ENCODE measurements at places on chromosomes 4 and X.

- DNase-seq, result no peak
These were observed 37.8 kb downstream of the ABCB7 start for GRCh38 chrX:75118296-75118695.

GRCh38 chrX:41621222-41621723, 67.5 kb upstream of the GPR34 start:
- DNase-seq, result no peak

DNA sequence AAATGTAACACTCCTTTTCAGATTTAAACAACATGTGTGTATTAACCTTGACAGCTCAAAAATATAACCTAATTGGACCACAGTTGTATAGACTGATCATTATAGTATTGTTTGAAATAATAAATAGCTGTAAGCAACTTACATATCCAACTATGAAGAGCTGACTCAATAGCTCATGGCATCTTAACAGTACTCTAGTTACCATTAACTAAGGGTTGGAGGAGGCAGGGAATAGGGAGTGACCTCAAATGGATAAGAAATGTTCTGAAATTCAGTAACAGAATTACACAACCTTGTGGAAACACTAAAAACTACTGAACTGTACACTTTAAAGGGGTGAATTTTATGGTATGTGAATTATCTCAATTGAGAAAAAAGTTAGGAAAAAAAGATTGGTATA, 136.5 kb upstream of the CPEB2 start:
- no peak for DNase-seq

- DNase-seq, result peak; percentile 43
These were observed 5.6 kb upstream of the PCDH7 start for GRCh38 chr4:30714408-30715031.

DNA sequence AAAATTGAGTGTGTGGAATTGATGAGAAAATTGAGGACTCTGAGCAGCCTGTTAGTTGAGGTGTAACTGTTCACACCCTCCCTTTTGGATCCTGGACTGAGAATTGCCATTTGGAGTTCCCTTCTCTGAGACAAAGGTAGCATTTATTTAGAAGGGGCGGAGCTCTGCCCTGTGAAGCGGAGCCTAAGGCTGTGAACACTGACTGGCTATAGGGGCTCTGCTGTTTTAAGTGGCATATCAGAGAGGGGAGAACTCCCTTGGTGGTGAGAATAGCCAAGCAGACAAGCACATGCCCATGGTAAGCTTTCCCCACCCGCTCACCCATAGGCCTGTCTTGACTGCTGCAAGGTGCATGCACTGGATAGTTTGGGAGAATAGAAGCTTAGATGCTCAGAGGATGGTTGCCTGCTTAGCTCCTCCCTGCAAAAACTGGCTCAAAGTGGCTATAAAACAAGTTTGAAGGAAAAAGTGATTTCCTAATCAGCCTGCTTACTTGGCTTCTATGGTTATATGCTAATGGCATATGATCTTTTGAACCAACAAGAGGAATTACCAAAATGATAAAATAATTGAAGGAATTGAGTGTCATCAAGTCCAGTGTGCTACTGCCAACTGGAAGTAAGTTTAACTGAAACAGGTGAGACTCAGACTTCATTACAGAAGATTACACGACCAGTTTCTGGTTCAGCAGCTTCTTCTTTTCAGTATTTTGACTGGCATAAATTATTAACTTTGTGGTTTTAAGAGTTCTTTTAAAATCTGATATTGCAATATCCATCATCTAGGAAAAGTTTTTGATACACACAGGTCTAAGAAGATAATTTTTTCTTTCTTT, 108.4 kb downstream of the AFF1 start:
- DNase-seq, result no peak

GRCh38 chr4:102687982-102688433, 72.8 kb downstream of the MANBA start:
- DNase-seq, result no peak

GRCh38 chr4:28686618-28687017, 1826.0 kb downstream of the STIM2 start:
- peak; percentile 7 for DNase-seq

- no peak for DNase-seq
These were observed 121.7 kb downstream of the GRXCR1 start for GRCh38 chr4:43014256-43014655.

GRCh38 chr4:76550966-76551780, 116.1 kb downstream of the SHROOM3 start:
- no peak for DNase-seq

- DNase-seq, result no peak
These were observed 137.5 kb downstream of the AMMECR1 start for GRCh38 chrX:110180176-110180927.

DNA sequence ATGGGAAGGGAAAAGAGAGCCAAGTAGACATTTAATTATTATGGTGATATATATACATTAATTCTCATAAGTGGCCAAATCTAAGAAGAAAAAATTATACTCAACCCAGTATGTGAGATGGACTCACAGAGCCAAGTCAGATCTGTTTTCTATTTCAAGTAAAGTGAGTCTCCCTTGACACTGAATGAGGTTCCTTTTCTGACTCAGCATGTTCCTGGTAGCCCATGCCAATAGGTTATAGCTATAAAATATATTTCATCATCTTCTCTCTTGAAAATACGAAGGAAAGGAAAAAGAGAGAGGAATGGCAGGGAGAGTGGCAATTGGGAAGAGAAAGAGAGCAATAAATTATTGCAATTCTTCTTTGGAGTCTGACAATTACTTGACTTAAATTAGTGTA, 68.8 kb upstream of the GRIA2 start:
- DNase-seq, result no peak

DNA sequence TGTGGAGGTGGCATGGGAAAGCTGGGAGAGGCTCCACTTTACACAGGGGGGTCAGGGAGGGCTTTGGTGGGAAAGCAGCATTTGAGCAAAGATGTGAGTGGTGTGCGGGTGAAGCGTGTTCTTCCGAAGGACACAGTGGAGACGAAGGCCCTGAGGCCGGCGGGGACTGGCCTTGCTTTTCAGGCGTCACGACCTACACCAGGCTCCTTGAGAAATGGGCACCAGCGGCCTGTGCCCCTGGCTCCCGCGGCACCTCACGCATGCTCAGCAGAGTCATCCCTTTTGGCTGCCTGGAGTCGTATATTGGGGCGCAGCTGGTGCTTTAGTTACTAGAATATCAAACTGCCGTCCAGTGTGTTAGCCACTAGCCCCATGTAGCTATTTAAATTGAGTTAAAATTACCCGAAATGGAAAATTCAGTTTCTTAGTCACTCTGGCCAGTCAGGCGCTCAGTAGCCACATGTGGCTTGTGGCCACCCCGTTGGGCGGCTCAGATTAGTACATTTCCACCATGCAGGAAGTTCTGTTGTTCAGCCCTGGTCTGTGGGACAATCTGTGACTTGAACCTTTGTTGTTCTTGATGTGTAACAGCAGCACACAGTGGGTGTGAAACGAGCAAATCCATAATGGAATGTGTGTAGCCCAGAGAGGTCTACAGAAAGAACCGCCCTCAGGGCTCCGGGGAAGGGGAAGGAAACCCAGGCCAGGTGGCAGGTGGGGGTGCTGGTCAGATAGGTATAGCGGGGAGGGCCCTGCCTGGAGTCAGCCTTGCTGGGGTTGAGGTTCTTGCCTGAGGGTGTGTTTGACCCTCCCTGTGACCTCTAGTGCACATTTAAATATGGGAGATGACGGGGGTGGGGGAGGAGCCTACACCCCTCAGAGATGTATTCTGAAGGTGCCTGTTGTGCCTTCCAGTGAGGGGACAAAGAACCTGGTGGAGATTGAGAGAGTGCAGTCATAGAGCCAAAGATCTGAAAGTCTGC, 30.4 kb downstream of the TBC1D14 start:
- no peak for DNase-seq

DNA sequence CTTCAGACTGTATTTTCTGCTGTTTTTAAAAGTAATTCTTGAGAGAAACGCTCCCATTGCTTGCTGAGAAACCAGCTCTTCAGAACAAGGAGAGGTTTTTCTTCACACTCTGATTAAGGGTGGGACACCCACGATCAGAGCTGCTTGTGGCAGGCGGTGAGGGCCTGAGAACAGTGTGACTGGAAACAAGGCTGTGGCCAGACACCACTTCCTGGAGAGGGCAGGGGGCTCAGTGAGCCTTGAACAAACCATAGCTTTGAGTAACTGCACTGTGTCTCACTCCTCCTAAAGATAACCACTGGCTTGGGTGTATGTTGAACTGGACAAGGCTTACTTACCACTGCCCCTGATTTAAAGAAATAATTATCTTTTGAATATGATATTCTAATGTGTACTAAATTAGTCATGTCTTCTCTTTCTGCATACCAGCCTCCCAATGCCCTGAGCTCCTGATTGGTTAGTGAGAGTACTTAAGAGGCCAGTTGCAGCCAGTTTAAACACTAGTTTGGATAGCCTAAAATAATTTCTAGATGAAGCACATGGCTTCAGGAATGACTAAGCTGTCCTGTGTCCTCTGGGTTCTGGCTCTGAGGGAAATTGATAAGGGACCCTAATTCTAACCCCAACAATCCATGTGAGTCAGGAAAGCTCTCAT, 3.7 kb upstream of the GPR82 start:
- no peak for DNase-seq

DNA sequence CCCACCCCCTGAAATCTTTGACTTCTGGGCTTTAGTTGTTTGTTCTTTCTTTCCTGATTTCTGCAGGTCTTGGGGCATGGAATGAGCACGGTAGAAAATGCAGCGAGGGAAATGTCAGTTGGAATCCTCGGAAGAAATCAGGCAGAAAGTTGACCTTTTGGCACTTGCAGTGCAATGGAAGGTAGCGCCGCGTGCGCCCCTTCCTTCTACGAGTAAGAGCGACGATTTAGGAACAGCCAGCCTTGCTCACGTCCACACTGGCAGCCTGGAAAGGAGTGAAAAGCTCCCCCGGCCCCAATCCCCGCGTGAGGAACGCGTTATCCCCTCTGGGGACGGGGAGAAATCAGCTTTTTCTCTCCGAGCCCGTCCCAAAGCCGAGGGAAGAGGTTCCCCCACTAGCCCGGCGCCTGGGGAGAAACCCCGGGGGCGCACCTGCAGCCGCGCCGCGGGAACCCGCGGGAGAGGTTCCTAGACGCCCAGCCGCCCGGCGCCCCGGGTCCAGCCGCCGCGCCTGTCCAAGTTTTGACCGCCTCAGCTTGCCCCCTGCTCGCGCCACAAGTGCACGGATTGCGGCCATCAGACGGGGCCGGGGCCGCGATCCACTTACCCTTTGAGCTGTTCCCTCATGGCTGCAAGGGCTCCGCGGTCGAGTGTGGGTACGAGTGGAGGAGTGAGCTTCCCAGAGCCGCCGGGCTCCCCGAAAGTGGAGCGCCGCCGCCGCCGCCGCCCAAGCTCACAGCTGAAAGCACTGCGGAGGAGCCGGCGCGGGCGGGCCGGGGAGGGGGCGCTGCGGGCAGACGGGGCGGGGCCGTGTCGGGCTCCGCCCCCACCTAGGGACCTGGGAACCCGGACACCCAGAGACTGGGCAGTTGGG, 194.6 kb upstream of the FTHL17 start:
- DNase-seq, result peak; percentile 27

- no peak for DNase-seq
These were observed 15.2 kb downstream of the CCDC149 start for GRCh38 chr4:24897639-24898038.

DNA sequence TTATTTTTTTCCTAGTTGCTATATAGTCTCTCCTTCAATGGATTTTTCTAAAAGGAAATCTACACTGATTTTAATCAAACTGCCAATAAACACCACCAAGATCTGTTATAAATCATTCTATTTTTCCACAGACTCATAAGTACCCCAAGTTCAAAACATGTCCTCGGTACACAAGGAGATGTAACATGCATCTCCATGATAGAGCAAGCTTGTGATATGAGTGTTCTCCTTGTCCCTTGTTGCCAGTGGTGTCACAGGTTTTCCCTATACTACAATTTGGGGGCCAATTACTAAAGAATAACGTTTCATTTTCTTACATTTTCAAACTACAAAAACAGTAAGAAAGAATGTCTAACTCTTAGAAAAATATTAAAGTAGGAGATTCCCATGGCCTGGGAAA, 491 bp downstream of the ARHGEF6 start:
- no peak for DNase-seq

GRCh38 chrX:134865682-134866255, 125.0 kb upstream of the SMIM10 start:
- no peak for DNase-seq

DNA sequence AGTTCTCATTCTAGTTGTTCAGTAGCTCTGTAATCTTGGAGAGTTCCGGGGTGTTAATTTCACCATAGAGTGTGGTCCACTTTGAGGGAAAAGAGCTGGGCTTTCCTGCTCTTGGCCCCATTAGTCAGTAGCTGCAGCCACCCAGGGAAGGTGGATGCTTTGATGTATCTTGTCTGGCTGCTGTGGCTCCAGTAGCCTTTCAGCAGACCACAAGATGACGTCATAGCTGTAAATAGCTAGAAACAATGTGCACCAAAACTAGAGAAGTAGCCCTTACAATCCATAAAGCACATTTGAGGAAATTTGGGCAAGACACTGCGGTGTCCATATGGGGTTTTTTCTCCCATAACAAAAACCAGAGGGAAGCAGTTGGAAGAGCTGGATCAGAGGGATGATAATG, 32.9 kb upstream of the PRPS2 start:
- DNase-seq, result no peak

- DNase-seq, result no peak
These were observed 37.9 kb upstream of the ARSJ start for GRCh38 chr4:114017120-114017917.

GRCh38 chr4:88223516-88223915, 60.8 kb downstream of the PPM1K start:
- no peak for DNase-seq

GRCh38 chr4:68535974-68536373, 40.1 kb downstream of the UGT2B17 start:
- DNase-seq, result no peak

DNA sequence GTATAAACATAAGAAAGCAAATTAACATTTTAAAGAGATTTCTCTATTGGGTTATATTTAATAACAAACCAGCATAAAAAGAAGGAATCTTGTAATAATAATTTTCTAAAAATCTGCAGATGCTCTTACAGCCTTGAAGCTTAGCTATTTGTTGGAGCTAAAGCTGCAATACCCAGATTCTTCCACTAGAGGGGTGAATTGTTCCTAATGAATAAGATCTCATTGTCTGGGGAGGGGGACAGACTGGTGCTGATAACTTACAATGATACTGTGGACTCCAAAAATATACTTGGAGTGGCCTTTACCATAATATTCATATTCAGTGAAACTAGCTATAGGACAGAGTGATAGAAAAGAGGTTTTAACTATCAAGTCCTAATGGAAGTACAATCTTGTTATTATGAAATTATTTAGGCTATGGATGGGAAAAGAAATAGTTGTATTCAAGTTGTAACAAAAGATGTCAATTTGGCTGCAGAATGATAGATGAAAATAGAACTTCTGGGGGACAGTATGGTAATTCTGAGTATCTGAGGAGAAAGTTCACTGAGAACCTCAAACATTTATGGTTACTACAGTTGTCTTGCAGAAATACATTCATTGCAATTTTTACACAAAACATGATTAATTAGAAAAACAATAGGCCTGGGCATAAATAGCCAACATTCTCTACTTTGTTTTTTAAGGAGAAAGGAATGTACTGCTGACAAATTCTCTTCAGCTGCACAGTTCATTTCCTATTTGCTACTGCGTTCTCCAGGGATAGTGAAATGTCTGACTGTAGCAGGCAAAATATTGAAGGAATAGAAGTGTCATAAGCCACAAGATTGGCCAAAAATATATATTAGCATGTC, 443.3 kb downstream of the GBA3 start:
- peak; percentile 74 for DNase-seq
